ENCODE measurements at places on chromosomes 7 and 10. TPM values are rescaled to one million over a fixed set of nuclear protein-coding genes. Genes with fewer than 3 reads are reported as not detected.

UNCX gene
- 2.0 TPM for total RNA-seq

- no peaks in the 10 kb centered on the region for H3K36me3 ChIP-seq
- no peaks in the 10 kb centered on the region for H3K27me3 ChIP-seq
- no peak overlapping the region for H3K27ac ChIP-seq
- peak; percentile 52 for DNase-seq
Observed at GRCh38 chr7:69232445-69233376, 365.6 kb upstream of the AUTS2 start.

DNA sequence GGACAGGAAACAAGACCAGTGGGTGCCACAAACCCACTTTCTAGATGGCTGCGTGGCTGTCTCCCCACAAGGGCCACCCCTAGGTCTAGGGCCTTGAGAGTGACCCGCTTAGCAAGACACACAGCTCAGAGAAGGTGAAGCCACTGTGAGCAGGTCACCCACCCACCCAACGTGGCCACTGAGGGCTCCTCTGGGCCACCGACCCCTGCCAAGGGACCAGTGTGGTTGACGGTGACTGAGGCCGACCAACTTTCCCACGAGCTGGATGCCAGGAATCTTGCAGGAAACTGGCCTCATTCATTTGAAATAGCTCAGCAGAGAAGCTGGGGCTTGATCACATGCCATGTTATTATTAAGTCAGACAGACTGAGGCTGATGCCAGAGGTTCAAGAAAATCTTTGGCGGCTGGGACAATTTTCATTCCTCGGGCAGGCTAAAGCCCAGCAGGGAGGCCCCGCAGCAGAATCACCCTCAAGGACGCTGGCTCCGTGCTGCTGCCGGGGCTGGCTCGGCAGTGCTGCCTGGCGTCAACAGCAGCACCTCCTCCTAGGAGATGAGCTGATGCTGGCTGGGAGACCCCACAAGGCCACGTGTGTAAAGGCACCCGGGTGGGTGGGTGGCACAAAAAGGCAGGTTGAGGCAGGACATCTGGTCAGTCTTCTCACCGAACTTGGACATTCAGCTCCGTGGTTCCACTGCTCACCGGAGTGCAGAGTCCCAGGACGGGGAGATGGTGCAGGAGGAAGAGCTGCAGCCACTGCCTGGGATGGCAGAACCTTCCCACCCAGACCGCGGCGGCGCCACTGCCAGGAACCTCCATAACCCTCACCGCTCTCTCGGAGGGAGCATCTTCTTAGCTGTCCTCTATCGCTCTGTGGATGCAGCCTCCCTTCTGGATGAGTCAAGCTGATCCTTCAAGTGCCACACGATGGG, 57.8 kb downstream of the ZRANB1 start:
- peaks cover 4% of the 10 kb centered on the region for H3K4me1 ChIP-seq
- DNase-seq: peak; percentile 33
- H3K4me3 ChIP-seq: no peak overlapping the region
- no peaks in the 10 kb centered on the region for H3K27me3 ChIP-seq
- H3K36me3 ChIP-seq: peaks cover 60% of the 10 kb centered on the region
- H3K27ac ChIP-seq: no peak overlapping the region

HOGA1 gene
- 28.8 TPM for total RNA-seq

DNA sequence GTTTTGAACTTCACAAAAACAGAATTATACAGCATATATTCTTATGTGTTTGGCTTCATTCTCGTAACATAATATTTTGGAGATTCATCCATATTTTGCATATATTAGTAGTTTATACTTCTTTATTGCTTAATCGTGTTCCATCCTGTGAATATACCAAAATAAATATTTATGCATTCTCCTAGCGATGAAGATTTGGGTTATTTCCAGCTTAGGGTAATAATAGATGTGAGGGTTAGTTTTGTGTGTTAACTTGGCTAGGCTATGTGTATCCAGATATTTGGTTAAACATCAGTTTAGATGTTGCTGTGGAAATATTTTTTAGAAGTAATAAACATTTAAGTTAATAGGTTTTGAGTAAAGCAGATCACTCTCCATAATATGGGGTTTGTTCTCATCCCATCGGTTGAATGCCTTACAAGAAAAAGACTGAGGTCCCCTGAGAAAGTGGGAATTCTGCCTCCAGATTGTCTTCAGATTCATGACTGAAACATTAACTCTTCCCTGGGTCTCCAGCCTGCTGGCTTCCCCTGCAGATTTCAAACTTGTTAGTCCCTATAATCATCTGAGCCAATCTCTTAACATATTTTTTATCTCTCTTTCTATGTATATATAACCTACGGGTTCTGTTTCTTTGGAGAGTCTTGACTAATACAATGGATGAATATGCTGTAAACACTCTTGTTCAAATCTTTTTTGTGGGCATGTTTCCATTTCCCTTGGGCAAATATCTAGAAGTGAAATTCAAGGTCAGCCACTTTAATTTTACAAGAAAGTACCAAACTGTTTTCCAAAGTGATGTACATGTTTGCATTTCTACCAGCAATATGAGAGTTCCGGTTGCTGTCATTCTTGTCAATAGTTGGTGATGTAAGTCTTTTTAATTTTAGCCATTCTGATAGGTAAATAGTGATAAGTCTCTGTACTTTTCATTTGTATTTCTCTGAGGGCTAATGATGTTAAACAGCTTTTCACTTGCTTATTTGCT, 48.7 kb downstream of the PDK4 start:
- H3K4me1 ChIP-seq: peaks cover 35% of the 10 kb centered on the region
- H3K4me3 ChIP-seq: no peak overlapping the region
- no peak for DNase-seq
- H3K36me3 ChIP-seq: no peaks in the 10 kb centered on the region
- peak overlapping the region; percentile 81 for H3K27ac ChIP-seq
- H3K27me3 ChIP-seq: no peaks in the 10 kb centered on the region
